Dermis blood vessel endothelial cell (primary cell): ENCODE measurements at places on chromosomes 4 and X. TPM values are rescaled to one million over a fixed set of nuclear protein-coding genes. Genes with fewer than 3 reads are reported as not detected.

- no peak for DNase-seq
Observed at GRCh38 chr4:110132816-110133719, 65.3 kb downstream of the ELOVL6 start.

DNA sequence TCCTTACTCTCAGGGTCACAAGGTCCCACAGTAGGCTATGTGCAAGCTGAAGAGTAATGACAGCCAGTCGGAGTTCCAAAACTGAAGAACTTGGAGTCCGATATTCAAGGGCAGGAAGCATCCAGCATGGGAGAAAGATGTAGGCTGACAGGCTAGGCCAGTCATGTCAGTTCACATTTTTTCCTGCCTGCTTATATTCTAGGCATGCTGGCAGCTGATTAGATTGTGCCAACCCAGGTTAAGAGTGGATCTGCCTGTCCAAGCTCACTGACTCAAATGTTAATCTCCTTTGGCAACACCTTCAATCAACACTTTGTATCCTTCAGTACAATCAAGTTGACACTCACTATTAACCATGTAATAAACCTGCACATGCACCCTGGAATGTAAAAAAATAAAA, 960.9 kb upstream of the HS3ST1 start:
- no peak for DNase-seq

GRCh38 chr4:141348125-141348524, 127.4 kb downstream of the ZNF330 start:
- DNase-seq, result peak; percentile 56

DNA sequence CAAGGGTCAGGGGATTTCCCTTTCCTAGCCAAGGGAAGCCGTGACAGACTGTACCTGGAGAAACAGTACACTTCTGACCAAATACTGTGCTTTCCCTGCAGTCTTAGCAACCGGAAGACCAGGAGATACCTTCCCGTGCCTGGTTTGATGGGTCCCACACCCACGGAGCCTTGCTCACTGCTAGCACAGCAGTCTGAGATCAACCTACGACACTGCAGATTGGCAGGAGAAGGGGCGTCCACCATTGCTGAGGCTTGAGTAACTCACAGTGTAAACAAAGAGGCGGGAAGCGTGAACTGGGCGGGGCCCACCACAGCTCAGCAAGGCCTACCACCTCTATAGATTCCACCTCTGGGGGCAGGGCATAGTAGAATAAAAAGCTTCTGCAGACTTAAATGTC, 48.7 kb upstream of the SRD5A3 start:
- DNase-seq, result no peak

DNA sequence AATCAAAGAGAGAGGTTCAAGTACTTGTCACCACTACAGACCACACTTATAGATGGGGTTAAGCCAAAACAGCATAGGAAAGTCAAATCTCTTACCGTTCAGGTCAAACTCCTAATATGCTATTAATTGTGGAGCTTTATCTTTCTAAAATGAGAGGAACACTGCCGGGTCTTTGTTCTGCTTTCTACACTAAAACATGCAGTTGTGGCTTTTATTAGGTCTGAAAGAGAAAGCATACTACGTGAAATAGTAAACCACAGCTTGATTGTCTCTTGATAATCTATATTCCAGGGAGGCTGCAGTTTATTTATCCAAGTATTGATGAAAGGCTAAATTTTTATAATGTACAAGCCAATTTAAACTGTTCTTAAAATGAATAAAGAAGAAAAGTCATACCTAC, 12.3 kb upstream of the INPP4B start:
- no peak for DNase-seq

DNA sequence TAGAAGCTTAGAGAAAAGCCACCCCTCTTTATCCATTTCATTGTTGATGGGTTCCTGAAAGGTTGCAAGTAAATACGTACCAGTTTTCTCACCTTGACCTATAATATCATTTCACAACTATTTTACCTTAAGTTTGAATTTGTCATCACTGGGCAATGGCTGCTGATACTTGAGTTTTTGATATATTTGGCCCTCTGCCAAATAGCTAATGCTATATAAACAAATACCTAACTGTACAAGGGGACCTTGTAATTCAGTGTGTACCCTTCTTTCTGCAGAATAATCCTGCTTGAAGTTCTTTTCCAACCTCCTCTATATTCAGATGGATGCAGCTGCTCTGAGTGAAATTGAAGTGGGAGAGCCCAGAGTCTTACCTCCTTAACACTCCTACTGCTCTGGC, 19.0 kb upstream of the GLUD2 start:
- DNase-seq, result peak; percentile 0

GRCh38 chr4:27318740-27319139, 458.1 kb downstream of the STIM2 start:
- DNase-seq, result no peak

DNA sequence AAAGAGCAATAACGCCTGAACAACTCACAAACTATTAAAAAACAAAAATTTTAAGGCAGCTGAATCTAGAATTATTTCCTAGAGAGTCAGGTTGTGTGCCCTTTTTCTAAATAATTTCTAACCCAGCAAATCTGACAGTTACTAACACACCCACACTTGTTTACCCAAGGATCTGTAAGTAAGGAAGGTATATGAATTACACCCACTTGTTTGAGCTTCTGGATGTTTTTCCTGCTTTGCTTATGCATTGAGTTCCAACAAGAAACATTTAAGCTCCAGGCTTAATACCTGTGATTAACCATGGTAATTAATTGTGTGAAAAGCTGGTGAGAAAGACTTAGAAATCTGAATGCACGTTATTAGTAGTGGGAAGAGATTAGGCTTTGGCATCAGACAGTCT, 1.5 kb downstream of the NIPAL1 start:
- no peak for DNase-seq

- DNase-seq, result no peak
Observed at GRCh38 chrX:66007851-66008250, 32.0 kb downstream of the VSIG4 start.

GRCh38 chr4:53228036-53228435, 137.8 kb downstream of the SCFD2 start:
- DNase-seq, result no peak

- peak; percentile 49 for DNase-seq
Observed at GRCh38 chr4:158259955-158260575, 49.8 kb downstream of the TMEM144 start.

DNA sequence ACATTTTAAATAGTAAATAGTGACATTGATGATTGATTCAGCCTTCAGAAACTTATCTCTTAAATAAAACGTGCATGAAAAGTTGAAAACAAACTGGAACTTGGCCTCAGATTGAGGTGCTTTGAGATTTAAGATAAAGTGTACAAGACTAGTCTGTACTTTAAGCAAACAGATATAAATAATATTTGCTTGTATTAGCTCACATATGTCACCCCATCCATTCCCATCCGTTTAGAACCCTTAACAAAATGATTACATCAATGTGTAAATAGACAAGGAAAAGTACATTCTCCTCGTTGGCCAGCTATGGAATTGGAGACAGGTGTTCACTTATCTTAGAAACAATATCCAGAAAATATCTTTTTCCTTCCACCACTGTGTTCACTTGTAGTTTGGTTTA, 130.8 kb downstream of the BANK1 start:
- no peak for DNase-seq

DNA sequence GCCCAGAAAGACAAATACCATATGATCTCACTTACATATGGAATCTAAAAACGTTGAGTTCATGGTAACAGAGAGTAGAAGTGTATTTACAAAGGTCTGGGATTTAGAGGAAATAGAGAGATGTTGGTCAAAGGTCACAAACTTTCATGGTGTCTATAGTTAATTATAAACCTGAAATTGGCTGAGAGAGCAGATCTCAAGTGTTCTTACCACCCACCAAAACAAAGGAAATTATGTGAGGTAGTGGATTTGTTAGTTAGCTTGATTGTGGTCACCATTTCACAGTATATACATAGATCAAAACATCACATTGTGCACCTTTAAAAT, 186.8 kb downstream of the NWD2 start:
- no peak for DNase-seq

GRCh38 chr4:145536044-145536443, 54.4 kb downstream of the SMAD1 start:
- DNase-seq, result no peak

The MAGEE2 gene
- not detected in 2 replicates for total RNA-seq

The HSFX3 gene
- total RNA-seq, result not detected in 2 replicates

The MAGEA10 gene
- total RNA-seq, result not detected in 2 replicates
